Omental fat pad (tissue), 4 donors: ENCODE measurements at places on chromosomes 2 and 18. TPM values are rescaled to one million over a fixed set of nuclear protein-coding genes. Genes with fewer than 3 reads are reported as not detected.

- DNase-seq, result no peak
Measured at GRCh38 chr2:69926849-69927515, 12.1 kb downstream of the MXD1 start.

DNA sequence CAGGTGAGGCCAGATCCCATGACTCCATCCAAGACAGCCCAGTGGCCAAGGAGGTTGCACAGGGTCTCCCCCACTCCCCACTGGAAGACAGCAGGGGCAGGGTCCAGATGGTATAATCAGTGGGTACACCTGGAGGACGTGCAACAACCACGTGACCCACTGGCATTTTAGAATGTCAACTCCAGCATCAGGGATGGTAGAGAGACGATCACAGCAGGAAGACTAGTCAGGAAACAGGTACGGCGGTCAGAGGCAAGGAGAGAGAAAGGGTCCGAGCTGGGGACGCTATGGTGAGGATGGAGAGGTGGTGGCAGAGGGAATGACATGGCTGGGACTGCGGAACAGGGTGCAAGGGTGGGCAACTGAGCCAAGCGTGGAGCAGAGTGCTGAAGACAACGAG, 23.0 kb downstream of the SERTAD2 start:
- no peak for DNase-seq

DNA sequence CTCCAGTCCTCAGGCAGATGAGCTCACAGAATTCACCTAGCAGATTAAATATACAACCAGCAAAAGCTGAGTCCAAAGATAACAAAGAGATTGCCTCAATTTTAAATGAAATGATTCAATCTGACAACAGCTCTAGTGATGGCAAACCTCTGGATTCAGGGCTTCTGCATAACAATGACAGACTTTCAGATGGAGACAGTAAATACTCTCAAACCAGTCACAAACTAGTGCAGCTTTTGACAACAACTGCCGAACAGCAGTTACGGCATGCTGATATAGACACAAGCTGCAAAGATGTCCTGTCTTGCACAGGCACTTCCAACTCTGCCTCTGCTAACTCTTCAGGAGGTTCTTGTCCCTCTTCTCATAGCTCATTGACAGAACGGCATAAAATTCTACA, 86.0 kb downstream of the PTRHD1 start:
- no peak for DNase-seq

GRCh38 chr2:11093467-11093866, 61.8 kb upstream of the SLC66A3 start:
- DNase-seq, result no peak

GRCh38 chr18:62531931-62532330, 9.1 kb downstream of the ZCCHC2 start:
- no peak for DNase-seq

The HAAO gene
- total RNA-seq, result 3.1 TPM

The PIK3C3 gene
- total RNA-seq, result 38.7 TPM

The PREPL gene
- 18.7 TPM for total RNA-seq

The TPGS2 gene
- total RNA-seq, result 134 TPM

The DES gene
- 292 TPM for total RNA-seq

The GKN1 gene
- not detected for total RNA-seq

The FN1 gene
- 220 TPM for total RNA-seq
